ENCODE measurements at places on chromosomes 11 and 22.

GRCh38 chr11:13679768-13680167 lies 11.3 kb downstream of the FAR1 start:
- DNase-seq, result no peak

DNA sequence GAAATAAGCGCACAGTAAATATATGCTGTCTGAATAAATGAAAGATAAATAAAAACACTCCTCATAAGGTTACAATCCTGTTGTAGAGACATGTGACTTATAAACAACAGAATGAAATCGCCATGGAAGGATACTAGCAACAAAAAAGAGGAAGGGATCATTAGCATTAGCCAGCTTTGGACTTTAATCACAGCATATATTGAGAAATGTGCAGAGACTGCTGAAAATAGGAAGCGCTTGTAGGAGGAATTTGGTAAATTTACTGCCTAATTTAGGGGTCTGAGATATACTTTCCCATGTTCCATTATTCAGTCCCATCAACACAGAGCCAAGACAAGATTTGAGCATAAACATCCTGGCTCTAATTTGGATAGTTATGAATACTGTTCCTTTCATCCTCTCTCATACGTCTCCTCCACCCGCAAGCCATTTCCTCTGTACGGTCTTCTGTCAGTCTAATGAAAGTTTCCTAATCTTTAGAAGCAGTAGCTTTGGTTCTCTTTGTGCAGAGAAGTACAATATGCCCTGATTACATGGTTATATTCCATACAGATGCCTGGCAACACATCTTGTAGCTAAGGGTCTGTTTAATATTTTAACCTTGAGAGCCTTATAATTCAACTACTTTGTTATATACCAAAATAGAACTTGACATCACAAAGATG lies 37.1 kb upstream of the AKIP1 start:
- peak; percentile 11 for DNase-seq

DNA sequence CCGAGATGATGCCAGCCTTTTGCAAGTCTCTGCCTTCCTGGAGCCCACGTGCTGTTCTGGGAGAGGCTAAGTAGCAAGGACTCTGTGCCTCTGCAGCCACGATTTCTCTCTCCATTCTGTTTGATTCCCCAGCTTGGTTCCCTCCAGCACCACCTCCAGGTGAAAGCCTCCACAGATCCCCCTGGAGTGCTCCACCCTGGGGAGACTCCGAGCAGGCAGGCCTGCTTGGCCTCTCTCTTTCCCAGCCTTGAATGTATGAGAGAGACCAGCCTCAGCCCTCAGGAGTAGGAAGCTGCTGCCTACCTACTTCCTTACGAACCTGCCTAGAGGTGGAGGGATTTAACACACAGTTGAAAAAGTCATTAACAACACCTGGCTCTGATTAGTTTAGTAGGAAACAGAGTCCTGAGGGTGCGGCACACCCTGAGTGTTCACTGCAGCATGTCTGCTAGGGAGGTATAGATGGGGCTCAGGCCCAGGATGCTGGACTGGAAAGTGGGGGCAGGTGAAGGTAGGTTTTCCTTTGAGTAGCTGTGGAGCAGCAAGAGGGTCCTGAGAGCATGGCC lies 22.5 kb downstream of the TMPRSS5 start:
- DNase-seq, result no peak

DNA sequence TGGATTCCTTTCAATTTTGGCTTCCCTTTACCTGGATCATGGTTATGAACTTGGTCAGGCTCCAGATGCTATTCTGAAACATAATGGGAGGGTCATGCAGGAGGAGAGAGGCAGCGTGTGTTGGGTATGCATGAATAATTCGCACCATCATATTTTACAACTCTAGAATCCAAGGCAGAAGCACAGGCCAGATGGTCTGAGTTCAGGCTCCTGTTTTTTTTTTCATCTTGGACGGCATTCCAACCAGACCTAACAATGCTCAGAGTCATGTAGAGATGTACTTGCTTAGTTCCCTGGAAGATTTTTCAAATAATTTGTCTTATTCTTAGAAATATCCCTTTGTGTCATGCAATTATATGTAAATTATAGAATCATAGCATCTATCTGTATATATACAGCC lies 393.5 kb downstream of the JRKL start:
- no peak for DNase-seq

GRCh38 chr11:34583818-34584217 lies 37.1 kb upstream of the EHF start:
- DNase-seq, result no peak

DNA sequence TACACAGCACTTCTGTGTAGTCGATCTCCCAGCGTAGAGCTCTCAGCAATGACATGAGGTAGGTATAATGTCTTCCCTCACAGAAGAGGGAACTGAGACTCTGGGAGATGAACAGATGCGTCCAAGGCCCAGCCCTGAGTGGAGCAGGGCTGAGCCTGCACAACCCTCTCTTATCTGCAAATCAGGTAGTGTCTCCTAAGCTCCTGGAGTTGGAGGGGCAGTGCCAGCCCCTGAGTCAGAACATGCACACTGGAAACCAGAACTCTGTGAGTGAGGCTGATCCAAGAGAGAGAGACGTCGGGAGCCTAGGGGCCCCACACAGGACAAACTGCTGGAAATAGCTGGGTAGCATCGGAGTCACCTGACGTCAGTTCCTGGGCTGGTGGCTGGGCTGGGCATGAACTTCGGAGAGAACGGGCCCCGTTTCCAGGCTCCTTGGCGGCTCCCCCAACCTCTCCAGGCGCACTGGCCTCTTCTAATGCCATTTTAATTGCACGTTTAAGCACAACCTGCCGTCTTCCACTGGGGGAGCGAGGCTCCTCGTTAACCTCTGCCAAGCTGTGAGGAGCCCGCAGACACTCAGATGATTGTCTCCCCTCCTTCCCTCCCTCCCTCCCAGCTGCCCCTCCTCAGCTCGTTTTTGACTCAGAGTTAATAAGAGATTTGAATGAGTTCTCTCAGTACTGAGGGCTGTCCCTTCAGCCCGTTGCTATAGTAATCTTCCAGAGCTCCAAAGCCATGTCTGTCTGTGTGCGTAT lies 191.2 kb upstream of the TBCEL start:
- DNase-seq, result no peak

- DNase-seq, result peak; percentile 44
These were observed 32.8 kb downstream of the PARVA start for GRCh38 chr11:12410006-12410728.

- no peak for DNase-seq
These were observed 5.7 kb upstream of the PVALB start for GRCh38 chr22:36822581-36822980.

- DNase-seq, result peak; percentile 60
These were observed 43.3 kb downstream of the MYEOV start for GRCh38 chr11:69337211-69337721.

- DNase-seq, result no peak
These were observed 5.4 kb upstream of the SYN3 start for GRCh38 chr22:33063611-33064010.

- DNase-seq, result peak; percentile 70
These were observed 13.6 kb downstream of the IPO7 start for GRCh38 chr11:9397746-9398680.

GRCh38 chr11:2885017-2885677 lies 428 bp downstream of the CDKN1C start:
- peak; percentile 64 for DNase-seq

- DNase-seq, result peak; percentile 88
These were observed 2.1 kb downstream of the KMT2A start for GRCh38 chr11:118438314-118438931.

DNA sequence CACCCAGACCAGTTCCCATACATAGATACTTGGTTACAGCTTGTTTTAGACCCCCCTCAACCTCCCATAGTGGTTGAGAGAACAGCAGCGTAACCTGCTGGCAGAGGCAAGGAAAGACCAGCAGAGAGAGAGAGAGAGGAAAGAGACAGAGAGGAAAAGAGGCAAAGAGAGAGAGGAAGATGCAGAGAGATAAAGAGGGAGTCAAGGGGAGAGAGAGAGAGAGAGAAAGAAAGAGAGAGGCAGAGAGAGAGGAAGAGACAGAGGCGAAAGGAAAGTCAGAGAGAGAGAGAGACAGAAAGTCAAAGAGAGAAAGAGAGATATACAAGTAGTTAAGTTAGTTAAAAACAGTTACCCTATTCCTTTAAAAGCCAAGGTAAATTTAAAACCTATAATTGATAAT lies 52.5 kb downstream of the NEU3 start:
- DNase-seq, result no peak

DNA sequence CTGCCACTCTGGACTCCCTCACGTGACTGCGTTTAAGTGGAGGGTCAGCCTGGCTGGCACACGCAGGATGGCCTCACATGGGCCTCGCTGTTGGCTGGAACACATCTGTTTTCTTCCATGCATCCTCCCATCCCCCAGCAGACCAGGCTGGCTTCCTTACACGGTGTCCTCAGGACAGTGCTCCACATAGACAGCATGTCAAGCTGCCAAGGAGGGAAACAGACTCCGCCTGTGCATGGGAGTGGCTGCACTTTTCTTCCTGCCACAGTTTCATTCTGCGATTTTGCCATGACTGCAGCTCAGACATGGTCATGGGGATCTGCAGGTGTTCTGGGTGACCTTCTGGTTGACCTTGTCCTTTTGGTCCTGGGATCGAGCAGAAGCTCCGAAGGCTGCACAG lies 344.2 kb downstream of the SHANK2 start:
- DNase-seq, result no peak

- peak; percentile 82 for DNase-seq
These were observed 52.0 kb upstream of the THY1 start for GRCh38 chr11:119474682-119475596.
